ENCODE measurements at places on chromosomes 11 and 22.

- no peak for DNase-seq
Observed at GRCh38 chr11:26765323-26765722, 43.5 kb upstream of the SLC5A12 start.

DNA sequence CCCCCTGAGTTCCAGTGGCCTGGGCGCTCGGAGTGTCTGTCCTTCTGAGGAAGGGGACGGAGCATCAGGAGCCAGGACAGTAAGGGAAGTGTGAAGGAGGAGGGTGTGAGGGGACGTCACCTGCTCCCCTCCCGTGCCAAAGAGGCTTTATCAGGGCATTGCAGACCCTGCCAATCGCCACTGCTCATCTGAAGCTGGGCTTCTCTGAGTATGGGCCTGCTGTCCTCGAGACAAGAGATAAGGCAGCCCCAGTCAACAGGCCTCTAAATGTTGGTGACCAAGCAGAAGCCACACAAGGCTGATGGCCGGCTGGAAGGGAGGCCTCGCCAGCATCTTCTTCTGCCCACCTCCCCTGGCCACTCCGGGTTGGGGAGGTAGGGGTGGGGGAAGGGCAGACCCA lies 29.8 kb downstream of the LIF start:
- DNase-seq, result no peak

DNA sequence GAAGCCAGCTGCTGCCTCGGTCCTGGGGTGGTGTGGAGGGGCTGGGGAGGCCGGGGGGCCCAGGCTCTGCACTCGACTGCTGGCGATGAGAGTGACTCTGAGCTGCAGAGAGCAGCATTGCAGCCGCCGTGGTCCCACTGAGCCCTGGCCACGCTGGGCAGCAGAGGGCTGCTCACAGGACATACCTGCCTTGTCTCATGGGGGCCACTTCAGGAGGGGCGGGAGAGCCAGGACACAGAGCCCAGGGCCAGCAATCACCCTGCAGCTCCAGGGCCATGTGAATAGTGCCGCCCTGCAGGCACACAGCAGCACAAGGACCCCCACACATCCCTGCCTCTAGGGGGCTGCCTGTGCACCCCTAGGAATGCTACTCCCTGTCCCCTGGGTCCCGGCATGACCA lies 147.0 kb downstream of the CRYBB2 start:
- DNase-seq, result no peak

- no peak for DNase-seq
Observed at GRCh38 chr11:102837156-102837555, 6.3 kb downstream of the MMP3 start.

DNA sequence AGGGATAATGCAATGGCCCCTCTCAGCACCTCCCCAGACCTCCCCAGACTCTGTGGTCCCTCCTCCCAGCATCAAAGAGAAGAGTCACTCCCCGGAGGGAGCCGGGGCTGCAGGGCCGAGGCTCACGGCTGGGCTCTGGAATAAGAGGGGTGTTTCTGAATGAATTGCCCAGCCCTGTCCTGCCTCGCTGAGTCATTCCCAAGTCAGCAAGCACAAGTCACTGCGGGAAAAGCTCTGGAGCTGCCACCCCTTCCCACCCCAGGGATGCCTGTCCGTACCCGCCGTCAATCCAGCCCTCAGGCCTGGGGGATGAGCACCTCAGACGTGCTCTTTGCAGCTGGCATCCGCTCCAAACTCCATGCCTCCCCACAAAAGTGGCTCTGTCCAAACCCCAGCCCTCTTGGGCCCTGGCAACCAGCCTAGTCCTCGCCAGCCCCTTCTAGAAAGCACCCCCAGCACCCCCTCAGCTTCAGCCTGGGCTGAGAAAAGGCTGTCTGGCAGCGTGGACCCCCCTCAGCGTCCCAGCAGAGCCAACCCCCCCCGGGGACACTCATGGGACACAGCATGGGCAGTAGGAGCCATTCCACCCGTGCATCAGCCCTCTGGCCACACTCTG lies 22.7 kb downstream of the CELSR1 start:
- no peak for DNase-seq

GRCh38 chr11:60994541-60995080 lies 23.1 kb downstream of the CD6 start:
- no peak for DNase-seq

DNA sequence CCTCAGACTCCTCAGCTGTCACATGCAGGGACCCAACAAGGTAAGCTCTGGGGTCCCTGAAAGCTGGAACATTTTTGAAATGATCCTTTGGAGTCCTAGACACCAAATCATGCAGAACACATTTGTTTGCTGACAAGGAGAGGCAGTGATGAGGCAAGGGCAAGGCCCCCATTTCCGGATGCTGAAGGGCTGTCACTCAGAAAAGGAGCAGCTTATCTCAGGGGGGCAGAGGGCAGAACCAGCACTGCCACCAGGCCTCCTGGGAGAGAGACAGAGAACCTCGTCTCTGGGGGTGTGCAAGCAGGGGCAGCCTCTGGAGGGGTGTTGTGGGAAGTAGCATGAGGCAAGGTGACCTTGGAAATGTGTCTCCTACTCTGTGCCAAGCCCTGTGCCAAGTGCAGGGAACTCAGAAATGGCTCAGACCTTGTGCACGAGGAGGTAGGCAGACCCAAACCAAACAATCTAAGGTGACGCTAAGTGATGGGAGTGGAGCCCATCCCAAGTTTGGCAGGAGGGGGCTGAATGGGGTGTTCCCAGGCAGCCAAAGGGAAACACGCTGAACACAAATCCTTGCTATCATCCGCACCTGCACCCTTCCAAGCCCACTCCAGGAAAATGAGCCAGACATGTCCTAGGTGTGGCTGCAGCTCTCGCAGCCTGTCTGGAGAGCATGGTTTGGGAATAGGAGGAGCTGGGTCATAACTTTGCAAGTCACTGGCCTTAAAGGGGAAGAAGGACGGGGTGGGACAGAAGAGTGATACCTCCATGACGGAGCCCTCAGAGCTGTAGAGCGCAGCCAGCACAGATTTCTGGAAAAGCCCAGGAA lies 94.2 kb downstream of the PDE2A start:
- DNase-seq, result no peak

DNA sequence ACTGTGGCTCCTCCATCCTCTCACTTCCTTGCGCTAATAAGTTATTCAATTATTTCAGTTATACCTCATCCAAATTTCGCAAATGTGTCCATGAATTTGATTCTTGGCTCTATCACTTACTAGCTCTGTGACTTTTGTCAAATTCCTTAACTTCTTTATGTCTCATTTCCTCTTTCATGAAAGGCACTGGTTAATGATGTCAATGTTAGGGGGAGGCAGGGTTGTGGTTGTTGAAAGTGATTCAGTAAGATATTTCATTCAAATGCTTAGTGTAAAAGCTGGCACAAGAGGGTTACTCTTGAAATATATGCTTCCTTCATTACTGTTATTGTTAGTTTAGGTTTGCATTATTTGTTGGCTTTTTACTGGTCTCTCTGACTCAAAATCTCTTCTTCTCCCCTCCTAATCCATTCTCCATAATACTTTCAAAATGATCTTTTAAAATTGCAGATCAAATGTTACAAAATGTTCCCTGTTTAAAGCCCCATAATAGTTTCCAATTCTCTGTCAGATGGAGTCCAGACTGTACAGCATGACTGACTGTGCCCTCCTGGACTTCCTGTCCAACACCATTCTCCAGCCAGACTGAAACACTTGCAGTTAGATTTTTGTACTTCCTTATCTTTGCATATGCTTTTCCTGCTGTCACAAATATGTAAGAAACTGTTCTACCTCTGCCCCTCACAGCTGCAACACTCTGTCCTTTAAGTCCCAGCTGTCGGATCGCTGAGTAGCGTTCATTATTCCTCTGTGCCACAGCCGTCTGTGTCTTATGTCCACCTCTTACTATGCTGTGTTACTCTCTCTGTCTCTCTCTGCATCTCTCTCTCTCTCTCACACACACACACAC lies 510.6 kb upstream of the RAG2 start:
- no peak for DNase-seq

DNA sequence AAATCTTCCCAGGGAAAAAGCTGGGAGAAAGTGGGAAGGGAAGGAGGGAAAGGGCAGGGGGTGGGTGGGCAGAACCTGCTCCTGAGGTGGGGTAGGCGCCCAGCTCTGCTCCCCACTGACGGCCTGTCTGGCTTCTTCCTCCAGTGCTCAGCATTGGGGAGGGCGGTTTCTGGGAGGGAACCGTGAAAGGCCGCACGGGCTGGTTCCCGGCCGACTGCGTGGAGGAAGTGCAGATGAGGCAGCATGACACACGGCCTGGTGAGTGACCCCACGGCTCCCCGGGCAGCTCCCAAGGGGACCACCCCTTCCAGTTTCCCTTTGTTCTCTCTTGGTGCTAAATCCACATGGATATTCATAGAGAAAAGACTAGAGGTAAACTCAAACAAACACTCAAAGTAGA lies 25.9 kb downstream of the SHANK3 start:
- DNase-seq, result no peak

DNA sequence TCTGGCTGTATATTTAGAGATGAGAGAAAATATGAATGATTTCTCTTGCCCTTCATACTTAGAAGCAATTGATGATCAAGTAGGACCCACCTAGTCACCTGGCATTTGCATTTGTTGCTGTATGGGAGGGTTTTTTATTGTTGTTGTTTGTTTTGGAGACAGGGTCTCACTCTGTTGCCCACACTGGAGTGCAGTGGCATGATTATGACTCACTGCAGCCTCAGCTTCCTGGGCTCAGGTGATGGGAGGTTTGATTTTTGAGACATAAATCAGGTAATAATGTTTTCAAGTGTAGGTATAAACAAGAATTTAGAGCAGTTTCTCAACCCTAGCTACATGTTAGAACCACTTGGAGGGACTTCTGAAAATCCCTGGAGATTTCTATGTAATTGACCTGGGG lies 63.0 kb downstream of the TNRC6B start:
- DNase-seq, result peak; percentile 15

DNA sequence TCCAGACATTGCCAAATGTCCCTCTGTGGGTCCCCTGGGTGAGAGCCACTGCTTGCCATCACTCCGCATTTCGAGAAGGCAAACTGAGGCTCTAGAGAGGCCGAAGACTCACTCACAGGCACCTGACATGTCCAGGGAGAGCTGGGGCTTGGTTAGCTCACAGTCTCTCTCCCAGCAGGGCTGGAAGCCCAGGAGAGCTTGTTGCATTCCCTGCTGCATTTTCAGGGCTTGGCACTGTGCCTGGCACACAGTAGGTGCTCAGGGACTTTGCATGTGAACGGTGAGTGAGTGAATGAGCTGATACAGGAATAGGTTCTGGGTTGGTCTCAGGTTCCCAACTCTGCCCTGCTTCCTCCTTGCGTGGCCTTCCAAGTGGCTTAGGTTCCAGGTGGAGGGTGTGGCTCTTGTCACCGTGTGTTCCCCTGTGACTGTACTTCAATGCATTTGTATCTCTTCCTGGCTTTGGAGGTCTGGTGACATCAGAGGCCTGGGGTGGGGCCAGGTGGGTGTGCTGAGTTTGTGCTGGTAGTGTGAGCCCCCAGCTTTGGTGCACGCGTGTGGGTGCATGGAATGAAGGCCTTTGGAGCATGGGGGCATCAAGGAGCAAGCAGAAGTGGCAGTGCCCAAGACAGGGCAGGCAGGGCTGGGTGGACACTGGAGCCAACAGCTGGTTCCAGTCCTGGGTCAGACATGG lies 18.4 kb upstream of the SMIM38 start:
- no peak for DNase-seq

DNA sequence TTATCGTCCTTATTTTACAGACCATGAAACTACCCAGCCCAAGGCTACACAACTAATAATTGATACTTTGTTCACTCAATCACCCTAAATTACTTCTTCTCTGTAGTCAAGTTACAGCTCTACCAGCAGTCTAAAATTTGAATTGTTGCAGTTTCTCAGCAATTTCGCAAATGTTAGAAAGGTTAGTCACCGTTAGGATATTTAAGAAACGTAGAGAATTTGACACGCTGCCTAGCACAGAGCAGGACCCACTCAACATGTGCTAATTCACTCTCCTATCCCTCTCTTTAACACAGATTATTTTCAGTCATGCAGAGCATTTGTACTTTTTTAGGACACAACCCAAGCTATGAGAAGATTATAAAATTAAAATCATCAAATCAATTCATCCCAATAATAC lies 771.1 kb upstream of the LUZP2 start:
- DNase-seq, result no peak

DNA sequence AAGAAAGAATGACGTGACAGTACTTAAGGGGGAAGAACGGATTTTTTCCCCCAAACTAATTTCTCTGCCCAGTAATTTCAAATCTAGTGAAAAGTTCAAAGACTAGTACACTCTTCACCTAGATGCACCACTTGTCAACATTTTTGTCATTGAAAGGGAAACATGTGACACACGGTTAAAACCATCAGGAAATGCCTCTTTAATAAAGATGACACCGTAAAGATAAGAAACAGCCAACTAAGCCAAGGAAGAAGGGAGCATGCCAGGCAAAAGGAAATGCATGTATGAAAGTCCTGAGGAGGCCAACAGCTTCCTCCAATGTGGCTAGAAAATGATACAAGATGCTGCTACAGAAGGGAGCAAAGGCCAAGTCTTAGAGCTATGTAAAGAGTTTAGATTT lies 49.4 kb downstream of the RSF1 start:
- DNase-seq, result no peak

DNA sequence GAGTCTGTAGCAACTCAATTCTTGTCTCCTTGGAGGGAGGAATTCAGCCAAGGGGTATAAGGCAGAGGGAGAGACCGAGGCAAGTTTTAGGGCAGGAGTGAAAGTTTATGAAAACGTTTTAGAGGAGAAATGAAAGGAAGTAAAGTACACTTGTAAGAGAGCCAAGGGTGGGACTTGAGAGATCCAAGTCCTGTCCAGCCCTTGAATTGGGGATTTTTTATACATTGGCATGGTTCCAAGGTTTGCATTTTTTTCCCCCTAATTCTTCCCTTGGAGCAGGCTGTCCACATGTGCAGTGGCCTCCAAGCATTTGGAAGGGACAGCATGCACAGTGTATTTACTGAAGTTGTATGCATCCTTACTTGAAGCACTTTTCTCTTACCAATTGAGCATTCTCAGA lies 192.1 kb downstream of the LUZP2 start:
- DNase-seq, result no peak

GRCh38 chr22:42964994-42965699 lies 49.8 kb downstream of the PACSIN2 start:
- DNase-seq, result no peak

GRCh38 chr11:35934981-35935380 lies 8.9 kb upstream of the LDLRAD3 start:
- DNase-seq, result no peak

DNA sequence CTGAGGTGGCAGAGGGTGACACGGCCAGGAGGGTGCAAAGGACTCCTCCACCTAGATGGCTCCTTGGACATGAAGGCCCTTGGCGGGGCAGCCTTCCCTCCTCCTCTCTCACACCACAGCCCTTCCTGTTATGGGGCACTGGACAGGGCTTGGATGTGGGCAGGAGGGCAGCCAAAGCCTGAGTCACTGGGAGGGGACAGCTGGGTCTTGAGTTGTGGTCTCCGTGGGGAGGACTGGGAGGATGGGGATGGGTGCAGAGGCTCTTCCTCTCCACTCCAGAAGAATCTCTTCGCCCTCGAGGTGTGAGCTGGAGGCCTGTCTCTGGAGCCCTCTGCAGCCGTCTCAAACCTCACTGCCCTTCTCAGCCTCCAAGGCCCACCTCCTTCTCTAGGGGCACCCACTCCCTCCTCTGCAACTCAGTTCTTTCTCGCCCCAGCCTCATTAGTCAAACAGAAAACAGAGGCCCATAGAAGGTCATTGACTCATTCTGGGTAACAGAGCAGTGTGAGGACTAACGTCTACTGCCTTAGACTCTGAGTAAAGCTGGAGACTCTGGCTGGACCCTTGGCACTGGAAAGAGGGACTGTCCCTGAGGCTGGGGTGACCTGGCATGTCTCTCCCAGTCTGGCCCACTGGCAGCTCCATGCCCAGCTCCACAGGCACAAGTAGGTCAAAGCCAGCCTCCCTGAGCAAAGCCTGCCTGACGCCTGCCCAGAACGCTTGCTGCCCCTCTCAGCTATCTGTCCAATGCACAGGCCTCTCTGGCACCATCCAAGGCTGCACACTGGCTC lies 47.5 kb upstream of the CDON start:
- DNase-seq, result no peak
